Stimulated activated CD4-positive, alpha-beta T cell treated with anti-CD3 and anti-CD28 coated beads, Interleukin-2, amount 100 ng/mL, for 4 hours (primary cell): ENCODE measurements at places on chromosomes 12 and 14.

DNA sequence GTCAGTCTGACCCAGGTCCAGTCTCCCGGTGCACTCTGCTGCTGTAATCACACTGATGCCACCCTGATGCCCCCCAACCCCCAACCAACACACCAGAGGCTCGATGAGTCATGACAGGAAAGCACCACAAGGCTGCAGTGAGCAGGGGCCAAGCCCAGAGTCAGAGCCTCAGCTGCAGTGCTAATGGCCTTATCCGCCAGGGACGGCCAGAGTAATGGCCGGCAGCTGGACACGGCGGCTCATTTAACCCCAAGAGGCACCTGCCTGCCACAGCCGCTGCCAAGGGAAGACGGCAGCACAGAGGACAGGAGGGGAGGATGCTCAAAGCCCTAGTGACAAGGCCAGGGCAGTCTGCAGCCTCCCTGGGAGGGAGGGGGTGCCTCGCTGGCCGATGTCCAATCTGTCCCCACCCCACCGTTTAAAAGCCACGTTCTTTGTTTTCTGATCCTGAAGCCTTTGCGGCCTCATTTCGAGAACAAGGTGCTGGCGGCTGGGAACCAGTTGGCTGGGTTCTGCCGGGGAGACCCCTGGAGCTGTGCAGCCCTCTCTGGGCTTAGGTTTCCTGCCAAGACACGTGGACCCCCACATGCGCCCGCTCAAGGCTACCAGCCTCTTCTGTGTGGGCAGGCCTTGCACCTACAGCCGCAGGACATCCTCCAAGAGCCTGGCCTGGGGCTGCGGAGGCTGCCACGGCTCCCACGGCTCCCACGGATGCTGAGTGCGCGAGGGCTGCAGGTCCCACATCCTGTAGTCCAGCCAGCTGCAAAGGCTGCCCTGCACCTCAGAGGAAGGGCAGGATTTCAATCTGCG lies 13.1 kb downstream of the CCDC85C start:
- DNase-seq, result no peak

- DNase-seq, result no peak
These were observed 213.4 kb downstream of the VRK1 start for GRCh38 chr14:97010491-97011160.

DNA sequence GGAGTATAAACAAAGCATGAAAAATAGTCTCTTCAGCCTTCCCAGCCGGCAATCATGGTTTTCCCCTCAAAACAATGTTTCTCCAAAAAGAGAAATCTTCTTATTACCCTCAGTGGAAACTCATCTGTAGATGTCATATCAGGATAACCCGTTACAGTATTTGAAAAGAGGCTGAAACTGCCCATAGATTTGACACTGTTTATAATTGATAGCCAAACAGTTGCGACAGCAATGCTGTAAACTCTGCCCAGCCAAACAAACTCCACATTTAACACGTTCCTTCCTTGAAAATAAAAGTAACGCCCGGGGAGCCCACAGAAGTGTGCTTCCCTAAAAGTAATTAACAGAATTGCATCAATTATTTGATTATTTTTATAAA lies 201.3 kb upstream of the FOXN3 start:
- DNase-seq, result no peak

GRCh38 chr12:51415931-51416330 lies 8.7 kb upstream of the SLC4A8 start:
- DNase-seq, result no peak

DNA sequence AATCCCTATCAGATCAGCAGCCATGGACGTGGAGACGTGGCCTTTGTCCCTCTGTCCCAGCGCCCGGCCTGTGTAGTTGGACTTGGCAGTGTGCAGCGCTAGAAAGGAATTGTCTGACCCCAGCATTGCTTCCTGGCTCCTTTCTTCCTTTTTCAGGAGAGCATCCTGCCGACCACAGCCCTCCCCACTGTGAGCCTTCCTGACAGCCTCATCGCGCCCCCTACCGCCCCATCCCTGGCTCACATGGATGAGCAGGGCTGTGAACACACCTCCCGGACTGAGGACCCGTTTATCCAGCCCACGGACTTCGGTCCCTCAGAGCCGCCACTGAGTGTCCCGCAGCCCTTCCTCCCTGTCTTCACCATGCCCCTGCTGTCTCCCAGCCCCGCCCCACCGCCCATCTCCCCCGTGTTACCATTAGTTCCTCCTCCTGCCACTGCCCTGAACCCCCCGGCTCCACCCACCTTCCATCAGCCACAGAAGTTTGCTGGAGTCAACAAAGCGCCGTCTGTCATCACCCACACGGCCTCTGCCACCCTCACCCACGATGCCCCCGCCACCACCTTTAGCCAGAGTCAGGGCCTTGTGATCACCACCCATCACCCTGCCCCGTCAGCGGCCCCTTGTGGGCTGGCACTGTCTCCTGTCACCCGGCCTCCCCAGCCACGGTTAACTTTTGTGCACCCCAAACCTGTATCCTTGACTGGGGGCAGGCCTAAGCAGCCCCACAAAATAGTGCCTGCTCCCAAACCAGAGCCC lies 40.6 kb downstream of the IL31 start:
- no peak for DNase-seq

- no peak for DNase-seq
These were observed 41.1 kb downstream of the PSMA6 start for GRCh38 chr14:35333264-35333730.

- DNase-seq, result no peak
These were observed 990.2 kb upstream of the ATXN7L3B start for GRCh38 chr12:73547421-73547820.

GRCh38 chr14:74085828-74086227 lies 1.1 kb downstream of the LIN52 start:
- no peak for DNase-seq

DNA sequence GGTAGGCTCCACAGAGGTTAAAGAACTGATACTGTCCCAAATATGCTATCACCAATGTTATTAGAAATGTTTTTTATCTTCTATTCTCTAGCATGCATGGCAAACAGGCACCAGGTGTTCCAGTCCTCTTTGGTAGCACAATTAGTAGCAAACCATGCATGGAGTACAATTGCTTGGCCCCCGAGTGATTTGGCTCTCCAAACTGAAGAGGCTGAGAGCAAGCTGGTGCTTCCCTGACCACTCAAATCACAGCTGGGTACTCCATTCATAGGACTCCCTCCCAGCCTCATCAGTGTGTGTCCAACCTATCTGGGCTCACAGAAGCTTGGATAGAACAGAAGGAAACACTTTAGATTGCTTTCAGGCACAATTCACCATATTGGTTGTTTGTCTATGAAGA lies 93.4 kb downstream of the DIO2 start:
- DNase-seq, result no peak

DNA sequence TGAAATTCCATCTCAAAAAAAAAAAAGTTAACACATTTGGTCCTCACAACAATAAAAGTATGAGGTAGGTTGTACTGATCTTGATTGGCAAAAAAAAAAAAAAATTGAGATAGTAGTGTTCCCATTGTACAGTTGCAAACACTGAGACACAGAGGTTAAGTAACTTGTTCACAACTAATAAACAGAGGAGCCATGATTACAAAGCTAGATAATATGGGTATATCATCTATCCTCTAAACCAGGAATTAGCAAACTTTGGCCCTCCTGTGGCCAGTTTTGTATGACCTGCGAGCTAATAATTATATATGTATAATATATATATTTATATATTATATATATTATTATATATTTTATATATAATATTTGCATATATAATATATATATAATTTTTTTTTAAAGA lies 2.3 kb upstream of the PSME1 start:
- no peak for DNase-seq

- no peak for DNase-seq
These were observed 77.7 kb downstream of the PPP2R5C start for GRCh38 chr14:101839236-101839635.

DNA sequence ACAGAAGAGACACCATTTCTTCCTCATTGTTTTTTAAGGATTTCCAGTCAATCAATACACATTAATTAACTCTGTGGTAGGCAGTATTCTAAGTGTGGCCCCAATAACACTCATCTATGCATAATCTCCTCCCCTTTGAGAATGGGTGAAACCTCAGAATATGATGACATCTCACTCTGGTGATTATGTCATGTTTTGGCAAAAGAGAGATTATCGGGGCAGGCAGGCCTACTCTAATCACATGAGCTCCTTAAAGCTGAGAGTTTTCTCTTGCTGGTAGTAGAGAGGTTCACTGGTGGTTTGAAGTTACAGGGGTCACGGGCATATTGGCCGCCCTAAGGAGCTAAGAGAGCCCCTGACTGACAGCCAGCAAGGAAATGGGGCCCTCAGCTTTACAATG lies 7.1 kb upstream of the LGMN start:
- DNase-seq, result no peak

DNA sequence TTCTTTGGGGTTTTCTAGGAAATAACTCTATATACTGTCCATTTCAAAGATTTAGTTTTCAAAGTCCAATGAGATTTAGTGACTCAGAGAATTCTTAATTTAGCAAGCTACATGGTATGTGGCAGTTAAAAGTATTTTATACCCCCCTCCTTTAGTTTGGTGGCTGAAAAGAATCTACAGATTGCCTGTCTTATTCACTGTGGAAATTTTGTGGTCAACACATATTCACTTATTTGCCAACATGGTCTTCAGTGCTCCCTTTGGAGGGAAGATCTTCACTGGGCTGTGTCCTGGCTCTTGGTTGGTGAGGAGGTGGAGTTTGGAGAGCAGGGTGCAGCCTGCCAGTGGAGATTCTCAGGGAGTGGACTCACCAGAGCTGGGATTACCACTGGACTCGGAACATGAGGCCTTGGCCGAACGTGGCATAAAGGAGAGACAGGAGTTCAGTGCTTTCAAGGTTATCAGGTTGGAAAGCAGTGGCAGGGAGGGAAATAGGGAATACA lies 39.8 kb downstream of the SAMD4A start:
- no peak for DNase-seq

- DNase-seq, result no peak
These were observed 180.0 kb upstream of the PRMT8 start for GRCh38 chr12:3311027-3311402.

- DNase-seq, result no peak
These were observed 29.3 kb downstream of the AMN start for GRCh38 chr14:102951799-102952198.

GRCh38 chr14:25832585-25832984 lies 765.2 kb downstream of the NOVA1 start:
- DNase-seq, result no peak

- no peak for DNase-seq
These were observed 20.1 kb downstream of the PACS2 start for GRCh38 chr14:105334383-105335230.

GRCh38 chr14:21494902-21495762 lies 16.0 kb downstream of the METTL3 start:
- no peak for DNase-seq

GRCh38 chr14:57820581-57820980 lies 45.3 kb downstream of the SLC35F4 start:
- DNase-seq, result no peak

DNA sequence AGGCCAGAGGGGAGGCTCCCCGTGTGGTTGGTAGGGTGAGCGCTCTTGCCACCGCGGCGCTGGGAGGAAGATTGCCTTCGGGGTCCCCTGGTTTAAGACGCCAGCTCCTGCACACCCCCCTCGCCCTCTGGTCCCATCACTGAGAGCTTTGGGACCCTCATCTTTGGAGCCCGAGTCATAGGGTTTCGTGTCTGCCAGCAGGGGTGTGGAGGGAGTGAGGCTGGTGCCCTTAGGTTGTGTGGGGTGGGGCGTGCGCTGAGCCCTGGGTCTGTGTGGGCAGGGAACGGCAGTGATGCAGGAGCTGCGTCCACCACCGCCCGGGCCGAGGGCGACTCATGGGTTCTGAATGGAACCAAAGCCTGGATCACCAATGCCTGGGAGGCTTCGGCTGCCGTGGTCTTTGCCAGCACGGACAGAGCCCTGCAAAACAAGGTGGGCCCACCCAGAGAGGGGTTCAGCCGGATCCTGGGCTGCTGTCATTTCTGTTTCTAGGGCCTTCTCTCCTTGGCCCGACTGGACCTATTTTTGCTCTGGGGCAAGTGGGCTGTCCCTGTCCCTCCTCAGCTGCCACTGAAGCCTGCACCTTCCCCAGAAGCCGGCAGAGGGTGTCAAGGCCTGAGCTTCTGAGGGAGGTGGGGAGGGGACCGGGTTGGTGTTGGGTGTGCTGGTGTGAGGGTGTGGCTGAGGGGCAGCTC lies 12.1 kb downstream of the ACADS start:
- no peak for DNase-seq

DNA sequence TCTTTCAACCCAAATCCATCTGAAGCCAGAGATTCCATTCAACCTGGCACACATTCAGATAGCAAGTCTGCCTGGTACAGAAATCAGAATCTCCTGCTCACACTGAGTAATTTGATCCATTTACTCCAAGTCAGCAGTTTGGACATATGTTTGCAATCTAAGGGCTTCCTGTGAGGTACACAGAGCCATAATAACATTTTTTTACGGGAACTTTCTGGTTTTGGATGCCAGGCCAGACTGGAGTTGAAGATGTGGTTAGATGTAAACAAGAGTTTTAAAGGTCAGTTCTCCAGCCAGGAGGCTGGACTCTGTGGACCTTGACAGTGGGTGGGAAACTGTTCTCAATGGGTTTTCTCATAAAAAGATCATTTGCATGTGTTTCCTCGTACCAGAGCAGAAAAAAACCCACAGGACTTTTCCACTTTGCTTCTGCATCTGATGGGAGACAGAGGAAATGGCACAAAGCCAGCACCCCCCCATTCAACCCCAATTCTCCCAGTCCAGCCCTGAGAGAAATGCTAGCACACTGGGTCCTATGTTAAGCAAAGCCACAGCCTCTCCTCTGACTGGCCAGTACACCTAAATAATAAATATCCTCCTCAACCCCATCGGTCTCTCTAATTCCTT lies 17.7 kb upstream of the TSPAN11 start:
- DNase-seq, result no peak

GRCh38 chr14:70600382-70601157 lies at the start of gene MED6:
Gene MED6, minus strand, starts transcription at chr14:70600655. Its CDS starts 18 bp downstream, at chr14:70600637.
- peak; percentile 91 for DNase-seq

GRCh38 chr14:100566119-100566518 lies 21.1 kb downstream of the BEGAIN start:
- no peak for DNase-seq

- DNase-seq, result no peak
These were observed 27.6 kb downstream of the KITLG start for GRCh38 chr12:88552610-88553079.

- DNase-seq, result no peak
These were observed 39.4 kb downstream of the ZNF641 start for GRCh38 chr12:48311313-48311712.

DNA sequence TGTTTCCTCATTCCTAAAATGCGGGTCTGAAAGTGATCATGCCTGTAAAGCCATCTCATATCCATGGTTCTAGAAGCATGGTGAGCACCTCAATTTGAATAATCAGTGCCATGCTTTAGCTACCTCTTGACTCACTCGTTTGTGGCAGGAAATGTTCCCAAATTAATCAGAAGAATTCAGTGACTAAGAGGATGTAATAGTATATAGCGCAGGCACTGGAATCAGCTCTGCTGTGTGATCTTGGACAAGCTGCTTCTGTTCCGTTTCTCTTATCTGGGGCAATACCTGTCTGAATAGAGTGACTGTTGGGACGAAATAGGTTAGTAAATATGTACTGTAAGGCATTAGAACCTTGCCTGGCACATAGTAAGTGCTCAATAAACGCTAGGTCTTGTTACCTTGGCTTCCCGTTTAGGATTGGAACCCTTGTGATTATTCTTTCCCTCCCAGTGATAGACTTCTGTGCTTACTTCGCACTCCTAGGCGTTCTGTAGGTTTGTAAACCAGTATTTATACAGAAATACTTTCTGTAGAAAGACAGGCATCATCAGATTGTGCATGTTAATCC lies 820 bp upstream of the SMAGP start:
- no peak for DNase-seq

GRCh38 chr12:12720672-12721161 lies 3.5 kb downstream of the CDKN1B start:
- DNase-seq, result no peak

- no peak for DNase-seq
These were observed 268.8 kb downstream of the TTC8 start for GRCh38 chr14:89093083-89093730.

GRCh38 chr12:40734276-40734675 lies 42.0 kb downstream of the CNTN1 start:
- no peak for DNase-seq
